GM12892 (cell line): ENCODE measurements at places on chromosomes 4 and X.

DNA sequence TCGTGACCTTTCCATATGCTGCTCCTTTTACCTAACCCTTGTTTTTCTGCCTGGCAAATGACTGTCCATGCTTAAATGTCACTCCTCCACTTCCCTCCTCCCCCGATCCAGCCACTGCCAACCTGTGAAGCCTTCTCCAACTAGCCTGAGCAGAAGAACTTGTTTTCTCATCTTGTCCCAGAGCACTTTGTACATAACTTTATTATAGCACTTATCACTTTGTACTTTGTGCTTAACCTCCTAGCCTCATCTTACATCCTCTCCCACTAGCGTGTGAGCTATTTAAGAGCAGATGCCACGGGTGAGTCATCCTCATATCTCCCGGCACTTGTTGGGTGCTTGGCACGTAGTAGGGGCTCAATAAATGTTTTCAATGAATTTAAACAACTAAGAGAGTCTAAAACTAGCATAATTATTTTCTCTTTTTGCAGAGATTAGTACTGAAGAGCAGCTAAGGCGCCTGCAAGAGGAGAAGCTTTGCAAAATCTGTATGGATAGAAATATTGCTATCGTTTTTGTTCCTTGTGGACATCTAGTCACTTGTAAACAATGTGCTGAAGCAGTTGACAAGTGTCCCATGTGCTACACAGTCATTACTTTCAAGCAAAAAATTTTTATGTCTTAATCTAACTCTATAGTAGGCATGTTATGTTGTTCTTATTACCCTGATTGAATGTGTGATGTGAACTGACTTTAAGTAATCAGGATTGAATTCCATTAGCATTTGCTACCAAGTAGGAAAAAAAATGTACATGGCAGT, 46.9 kb downstream of the XIAP start:
- no peak for DNase-seq

DNA sequence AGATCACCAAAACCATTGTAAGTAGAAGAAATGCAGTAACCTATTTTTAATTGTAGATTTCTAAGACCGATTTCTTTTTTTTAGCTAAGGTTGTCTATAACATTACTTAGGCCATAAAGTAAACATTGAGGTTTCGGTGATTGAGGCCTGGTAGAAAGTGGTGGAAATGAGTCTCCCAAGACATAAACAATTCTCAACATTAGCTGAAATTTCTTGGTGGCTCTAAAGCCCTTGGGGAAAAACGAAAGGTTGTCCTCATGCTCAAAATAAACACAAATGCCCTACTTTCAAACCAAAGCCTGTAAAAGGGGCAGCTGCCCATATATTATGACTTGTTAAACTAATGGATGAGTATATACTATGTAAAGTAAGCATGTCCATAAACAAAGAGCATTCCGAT, 98.8 kb downstream of the SCFD2 start:
- DNase-seq, result no peak

GRCh38 chr4:109684727-109685126, 18.5 kb downstream of the CASP6 start:
- no peak for DNase-seq

- DNase-seq, result no peak
Measured at GRCh38 chr4:58261526-58261925, 1151.3 kb upstream of the IGFBP7 start.

DNA sequence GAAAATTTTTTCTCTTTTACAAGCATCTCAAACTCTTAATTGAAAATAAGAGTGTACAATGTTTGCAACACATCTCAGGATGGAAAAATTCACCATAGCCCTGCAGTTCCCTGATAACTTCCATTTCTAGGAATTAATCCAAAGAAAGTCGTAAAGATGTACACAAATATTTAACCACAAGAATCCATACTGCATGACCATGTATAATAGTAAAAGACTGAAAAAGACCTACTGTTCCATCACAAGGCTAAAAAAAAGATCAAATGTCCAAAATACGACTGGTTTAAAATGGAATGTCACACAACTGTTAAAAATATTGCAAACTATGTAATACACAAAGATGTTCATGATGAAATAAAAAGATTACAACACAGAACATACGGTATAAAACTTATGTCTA, 32.1 kb downstream of the HUWE1 start:
- DNase-seq, result no peak

DNA sequence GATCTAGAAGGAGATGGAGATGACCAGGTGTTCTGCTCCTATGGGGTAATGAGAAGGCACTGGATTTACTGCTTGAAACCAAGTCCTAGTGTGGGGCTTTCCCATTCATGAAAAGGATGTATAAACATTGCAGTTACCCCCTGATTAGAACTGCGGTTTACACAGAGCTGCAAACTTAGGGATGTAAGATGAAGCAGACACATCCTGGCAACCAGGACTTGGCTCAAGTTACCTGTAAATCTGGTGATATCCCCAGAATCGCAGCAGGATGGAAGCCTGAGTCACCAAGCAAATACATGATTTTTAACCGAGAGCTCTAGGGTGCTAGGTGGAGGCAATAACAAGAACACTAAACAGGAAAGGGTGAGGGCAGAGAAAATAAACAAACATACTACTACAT, 178.6 kb upstream of the MAMLD1 start:
- no peak for DNase-seq

GRCh38 chr4:81166458-81167160, 48.4 kb downstream of the PRKG2 start:
- no peak for DNase-seq

GRCh38 chr4:5200513-5200912, 149.2 kb downstream of the STK32B start:
- DNase-seq, result no peak

GRCh38 chrX:6465756-6466155, 69.2 kb downstream of the VCX3A start:
- DNase-seq, result no peak

DNA sequence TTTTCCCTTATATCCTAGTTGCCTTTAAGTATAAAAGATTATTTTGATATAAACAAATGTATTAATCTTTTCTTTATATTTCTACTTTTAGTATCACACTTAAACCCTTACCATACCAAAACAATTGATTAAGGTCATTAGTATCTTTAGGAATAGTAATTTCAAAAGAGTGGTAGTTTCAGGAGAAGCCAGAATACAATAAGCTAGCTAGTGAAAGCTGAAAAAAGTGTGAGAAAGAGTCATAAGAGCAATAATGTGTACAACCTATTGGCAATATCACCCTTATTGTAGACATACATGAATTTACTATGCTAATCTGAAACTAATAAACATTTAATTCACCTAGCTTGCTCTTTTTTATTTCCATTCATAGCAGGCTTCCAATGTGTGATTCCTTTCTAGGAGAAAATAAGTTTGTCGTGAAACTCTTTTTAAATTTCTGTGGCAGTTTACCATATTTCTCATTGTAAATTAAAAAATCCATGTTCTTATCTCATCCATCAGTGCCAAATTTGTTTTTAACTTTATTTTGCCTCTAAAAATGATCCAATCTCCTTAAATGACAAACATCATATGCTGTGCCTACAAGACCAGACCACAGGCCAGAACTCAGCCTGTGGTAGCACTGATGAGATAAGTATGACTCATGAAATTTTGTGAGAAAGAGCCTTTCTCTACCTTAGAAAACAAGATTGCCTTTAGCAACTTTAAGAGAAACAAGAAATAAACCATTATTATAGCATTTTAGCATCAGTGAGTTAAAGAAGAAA, 8.1 kb downstream of the NEK1 start:
- DNase-seq, result no peak
